ENCODE measurements at places on chromosomes 7 and 10.

GRCh38 chr10:128491686-128492085 lies 365.5 kb upstream of the MKI67 start:
- DNase-seq = no peak

- no peak for DNase-seq
Measured at GRCh38 chr7:14924398-14924797, 21.8 kb upstream of the DGKB start.

- DNase-seq = no peak
Measured at GRCh38 chr10:59173414-59173813, 3.0 kb upstream of the PHYHIPL start.

- DNase-seq = no peak
Measured at GRCh38 chr10:29916669-29917068, 142.7 kb downstream of the JCAD start.

GRCh38 chr7:27194686-27195379 lies 5.1 kb downstream of the HOXA13 start:
- DNase-seq = no peak

- DNase-seq = no peak
Measured at GRCh38 chr7:131011432-131011742, 277.4 kb upstream of the KLF14 start.

- no peak for DNase-seq
Measured at GRCh38 chr10:6746782-6747181, 166.7 kb upstream of the PRKCQ start.

DNA sequence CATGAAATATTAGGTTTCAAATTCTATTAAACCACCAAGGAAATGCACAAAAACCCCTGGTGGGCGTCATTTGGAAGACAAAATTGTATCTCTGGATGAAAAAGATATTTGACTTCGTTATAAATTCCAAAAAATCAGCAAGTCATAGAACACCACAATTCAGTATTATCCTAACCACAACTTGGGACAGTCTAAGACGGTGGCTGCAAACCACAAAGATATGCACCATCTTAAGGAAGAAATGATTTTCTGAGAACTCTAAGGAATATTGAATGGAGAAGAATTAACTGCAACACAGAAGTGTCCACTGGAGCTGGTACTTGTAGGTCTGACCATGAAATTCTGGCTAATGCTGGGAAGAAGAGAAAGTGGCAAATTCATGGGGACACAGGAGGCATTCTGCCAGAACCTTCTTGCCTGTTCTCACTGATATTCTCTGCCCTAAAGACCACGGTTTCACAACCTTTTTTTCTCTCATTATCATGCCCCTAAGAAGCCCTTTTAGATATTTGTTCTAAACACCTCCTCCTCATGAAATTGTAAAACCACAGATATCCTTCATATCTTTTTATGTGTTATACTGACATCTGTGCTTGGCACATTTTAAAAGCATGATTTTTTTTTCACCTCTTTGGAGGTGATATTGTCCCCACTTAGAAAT lies 92.9 kb downstream of the SFMBT2 start:
- no peak for DNase-seq

DNA sequence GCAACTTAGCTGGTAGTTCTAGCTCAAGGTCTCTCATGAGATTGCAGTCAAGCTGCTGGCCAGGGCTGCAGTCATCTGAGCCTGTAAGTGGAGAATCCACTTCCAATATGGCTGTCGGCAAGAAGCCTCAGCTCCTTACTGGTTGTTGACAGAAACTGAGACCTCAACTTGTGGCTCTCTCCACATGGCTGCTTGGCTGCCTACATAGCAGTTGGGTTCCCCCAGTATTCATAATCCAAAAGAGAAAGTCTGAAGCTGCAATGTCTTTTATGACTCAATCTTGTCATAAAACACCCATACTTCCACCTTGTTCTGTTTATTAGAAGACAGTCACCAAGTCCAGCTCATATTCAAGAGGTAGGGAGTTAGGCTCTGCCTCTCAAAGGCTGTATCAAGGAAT lies 334.9 kb upstream of the KMT2E start:
- DNase-seq = no peak

- DNase-seq = no peak
Measured at GRCh38 chr7:112152186-112152585, 54.0 kb downstream of the DOCK4 start.

- no peak for DNase-seq
Measured at GRCh38 chr7:156080596-156080995, 268.3 kb upstream of the SHH start.

- DNase-seq = no peak
Measured at GRCh38 chr7:137968890-137969289, 33.0 kb downstream of the CREB3L2 start.

DNA sequence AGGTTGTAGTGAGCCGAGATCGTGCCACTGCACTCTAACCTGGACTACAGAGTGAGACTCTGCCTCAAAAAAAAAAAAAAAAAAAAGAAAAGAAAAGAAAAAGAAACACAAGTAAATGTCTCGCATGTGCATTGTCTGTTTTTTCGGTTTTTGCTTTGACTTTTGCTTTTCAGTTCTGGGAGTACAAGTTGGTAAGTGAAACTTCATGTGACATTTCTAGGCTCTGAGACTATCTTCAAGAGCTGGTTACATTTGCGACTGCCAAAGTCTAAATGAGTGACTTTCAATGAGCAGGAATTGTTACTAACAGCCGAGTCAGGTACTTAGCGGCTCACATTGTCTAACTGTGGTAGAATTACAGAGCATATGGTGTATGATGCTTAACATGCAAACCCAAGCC lies 107.0 kb upstream of the CELF2 start:
- no peak for DNase-seq

DNA sequence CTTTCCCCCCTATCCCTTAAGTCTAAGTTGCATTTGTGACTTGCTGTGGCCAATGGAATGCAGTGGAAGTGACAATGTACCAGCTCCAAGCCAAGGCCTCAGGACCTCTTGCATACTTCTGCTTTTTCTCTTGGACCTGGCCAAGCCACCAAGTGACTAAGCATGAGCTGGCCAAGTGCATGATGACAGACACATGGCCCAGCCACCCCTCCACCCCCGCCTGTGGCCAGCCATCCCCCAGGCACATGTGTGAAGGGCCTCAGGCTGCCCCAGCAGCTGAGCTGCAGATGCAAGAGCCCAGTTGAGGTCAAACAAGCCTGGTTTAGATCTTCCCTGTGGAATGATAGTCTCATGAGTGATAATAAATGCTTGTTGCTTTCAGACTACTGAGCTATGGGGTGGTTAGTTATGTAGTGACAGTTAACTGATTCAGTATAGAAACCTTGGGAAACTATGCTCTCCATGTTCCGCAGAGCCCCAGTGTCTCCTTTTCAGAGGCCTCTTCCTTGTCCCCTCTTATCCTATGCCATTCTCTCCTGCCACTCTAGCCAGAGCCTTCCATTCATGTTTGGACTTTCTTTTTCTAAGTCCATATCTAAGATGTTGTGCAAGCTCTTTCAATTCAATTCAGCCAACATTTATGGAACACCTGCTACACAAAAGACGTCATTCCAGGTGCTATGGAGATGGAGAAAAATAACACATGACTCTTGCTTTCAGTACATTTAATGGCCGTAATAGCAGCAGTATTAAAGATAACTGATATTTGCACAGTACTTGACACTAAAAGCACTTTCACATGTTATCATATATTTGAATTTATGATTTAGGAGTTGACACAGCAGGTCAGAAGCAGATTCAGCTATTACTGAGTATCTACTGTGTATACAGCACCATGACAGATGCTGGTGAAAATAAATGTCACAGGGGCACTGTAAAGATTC lies 55.5 kb upstream of the LOXL4 start:
- DNase-seq = peak; percentile 10

GRCh38 chr7:141071855-141072547 lies 1.9 kb upstream of the TMEM178B start:
- no peak for DNase-seq

- DNase-seq = no peak
Measured at GRCh38 chr10:118960157-118961090, 69.1 kb upstream of the NANOS1 start.

DNA sequence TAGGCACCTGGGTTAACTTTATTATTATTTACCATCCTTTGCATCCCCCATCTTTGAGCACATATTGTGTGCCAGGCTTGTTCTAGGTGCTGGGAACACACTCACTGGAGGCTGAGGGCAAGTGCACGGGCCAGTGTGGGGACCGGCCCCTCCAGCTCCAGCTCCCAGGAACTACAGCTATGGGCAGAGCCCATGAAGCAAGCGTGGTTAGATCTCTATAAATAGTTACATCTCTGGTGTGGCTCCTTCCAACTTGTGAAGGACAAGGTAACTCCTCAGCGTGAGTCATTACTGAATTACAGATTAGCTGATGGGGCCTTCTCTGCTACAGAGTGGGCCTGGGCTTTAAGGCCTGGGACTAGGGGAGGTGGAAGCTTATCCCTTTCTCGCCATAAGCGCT lies 583.5 kb downstream of the SDK1 start:
- no peak for DNase-seq

- DNase-seq = no peak
Measured at GRCh38 chr7:154171422-154171821, 119.2 kb downstream of the DPP6 start.

DNA sequence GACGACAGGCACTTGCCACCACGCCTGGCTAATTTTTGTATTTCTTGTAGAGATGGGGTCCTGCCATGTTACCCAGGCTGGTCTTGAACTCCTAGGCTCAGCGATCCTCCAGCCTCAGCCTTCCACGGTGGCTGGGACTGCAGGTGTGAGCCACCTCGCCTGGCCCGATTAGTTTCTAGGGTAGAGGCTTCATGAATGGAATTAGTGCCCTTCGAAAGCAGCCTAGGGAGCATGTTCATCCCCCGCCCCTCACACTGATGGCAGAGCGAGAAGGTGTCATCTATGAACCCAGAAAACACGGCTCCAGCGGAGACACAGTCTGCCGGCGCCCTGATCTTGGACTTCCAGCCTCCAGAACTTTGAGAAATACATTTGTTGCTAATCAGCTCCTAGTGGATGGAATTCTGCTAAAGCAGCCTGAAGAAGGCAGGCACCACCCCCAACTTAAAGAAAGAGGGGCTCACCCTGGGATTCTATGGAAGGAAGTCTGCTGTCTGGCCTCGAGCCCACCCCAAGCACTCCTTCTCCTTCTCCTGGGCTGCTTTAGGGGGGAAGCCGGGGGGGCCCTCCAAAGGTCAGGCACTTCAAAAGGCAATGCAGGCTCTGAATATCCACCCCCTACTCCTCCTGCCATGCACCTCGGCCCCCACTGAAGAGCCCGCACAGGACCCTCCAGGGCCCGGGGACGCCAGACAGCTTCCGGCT lies 10.1 kb downstream of the PDGFA start:
- no peak for DNase-seq

DNA sequence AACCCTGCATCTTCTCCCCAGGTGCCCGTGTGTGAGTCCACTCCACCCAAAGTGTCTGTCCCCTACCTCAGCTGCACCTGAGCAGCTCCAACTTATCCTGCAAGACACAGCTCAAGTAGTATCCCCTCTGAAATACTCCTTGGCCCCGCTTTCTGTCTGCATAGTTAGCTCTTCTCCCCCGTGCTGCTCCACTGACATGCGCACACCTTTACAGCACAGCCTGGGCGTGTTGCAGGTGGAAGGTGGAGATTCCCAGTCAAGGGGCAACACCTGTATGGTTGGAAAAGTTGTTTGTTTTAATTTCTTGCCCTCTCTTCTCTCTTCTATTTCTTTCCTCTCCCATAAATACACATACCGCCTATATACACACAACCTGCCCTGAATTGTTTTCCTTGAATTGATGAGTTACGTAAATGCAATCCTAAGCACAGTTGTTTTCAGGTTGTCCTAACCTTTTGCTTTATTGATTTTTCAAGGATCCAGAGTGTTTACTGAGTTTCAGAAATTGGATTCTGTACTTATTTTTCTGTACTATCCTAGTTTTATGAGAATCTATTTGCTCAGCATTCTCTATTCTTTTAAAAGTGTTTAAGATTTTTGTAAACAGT lies 14.9 kb downstream of the MET start:
- no peak for DNase-seq

DNA sequence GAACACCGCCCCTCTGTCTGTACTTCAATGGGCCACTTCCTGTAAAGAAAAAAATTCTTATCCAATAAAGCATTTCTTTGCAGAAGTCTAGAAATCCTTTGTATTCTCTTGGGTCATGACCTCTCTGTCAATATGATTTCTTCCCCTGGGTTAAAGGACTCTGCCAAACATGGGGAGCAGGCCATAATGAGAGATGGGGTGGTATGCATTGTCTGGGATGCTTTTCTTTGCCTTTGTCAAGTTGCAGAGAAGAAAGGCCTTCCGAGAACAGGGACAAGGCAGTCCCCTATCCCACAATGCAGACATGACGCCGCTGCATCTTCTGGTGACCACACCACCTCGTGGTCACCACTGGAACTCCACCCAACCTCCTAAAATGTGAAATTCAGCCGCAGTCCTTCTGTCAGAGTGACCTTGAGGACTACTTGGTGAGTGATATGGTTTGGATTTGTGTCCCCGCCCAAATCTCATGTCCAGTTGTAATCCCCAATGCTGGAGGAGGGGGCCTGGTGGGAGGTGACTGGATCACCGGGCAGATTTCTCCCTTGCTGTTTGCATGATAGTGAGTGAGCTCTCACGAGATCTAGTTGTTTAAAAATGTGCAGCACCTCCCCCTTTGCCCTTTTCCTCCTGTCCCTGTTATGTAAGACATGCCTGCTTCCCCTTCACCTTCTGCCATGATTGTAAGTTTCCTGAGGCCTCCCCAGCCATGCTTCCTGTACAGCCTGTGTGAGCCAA lies 15.2 kb upstream of the FRMPD2 start:
- no peak for DNase-seq

DNA sequence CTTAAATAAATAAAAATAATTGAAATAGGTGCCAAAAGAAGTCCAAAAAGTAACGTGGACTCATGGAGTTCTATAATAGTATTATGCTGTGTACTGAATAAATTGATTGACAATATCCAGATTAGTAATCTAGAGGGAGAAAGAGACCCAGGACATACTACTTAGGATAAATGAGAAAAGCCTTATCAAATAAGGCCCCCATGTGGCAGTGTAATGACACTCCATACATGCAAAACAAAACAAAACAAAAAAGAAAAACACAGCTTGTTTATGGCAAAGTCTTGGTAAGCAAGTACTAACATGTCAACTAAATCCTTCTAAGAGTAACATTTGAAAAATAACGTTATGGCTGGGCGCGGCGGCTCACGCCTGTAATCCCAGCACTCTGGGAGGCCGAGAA lies 3.6 kb upstream of the RUNDC3B start:
- no peak for DNase-seq

- no peak for DNase-seq
Measured at GRCh38 chr7:28364082-28364481, 48.2 kb upstream of the CREB5 start.

DNA sequence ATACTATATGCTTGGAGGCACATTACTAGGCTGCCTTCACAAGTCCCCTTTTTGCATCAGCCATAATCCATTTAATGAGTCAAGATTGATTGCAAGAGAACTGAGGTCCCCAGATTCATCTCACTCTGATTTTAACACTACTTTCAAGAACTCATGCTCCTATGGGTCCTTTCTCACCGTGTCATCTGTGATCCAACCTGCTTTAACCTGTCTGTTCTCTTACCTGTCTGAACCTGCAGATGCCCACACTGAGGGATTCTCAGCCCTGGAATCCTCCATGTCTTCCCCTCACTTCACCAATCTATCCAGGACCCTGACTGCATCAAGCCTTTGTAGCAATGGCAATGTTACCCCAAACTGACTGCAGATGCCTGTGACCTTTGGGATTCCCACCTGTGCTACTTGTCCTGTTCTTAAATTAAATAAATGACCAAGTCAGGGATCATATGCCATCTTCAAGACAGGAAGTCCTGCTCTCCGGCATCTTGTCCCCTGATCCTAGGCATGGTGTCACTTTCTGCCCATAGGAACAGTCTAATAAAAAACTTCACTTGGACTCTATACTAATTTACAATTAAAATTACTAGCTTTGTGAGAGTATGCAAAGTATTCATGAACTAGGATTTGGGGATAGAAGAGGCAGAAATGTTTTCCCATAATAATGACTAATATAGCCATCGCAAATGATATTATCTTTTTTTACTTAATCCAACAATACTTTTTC lies 25.9 kb upstream of the GOT1 start:
- no peak for DNase-seq
